ENCODE measurements at places on chromosomes 2 and 18.

GRCh38 chr2:104929663-104930062 is 75.7 kb downstream of the POU3F3 start:
- DNase-seq = no peak

DNA sequence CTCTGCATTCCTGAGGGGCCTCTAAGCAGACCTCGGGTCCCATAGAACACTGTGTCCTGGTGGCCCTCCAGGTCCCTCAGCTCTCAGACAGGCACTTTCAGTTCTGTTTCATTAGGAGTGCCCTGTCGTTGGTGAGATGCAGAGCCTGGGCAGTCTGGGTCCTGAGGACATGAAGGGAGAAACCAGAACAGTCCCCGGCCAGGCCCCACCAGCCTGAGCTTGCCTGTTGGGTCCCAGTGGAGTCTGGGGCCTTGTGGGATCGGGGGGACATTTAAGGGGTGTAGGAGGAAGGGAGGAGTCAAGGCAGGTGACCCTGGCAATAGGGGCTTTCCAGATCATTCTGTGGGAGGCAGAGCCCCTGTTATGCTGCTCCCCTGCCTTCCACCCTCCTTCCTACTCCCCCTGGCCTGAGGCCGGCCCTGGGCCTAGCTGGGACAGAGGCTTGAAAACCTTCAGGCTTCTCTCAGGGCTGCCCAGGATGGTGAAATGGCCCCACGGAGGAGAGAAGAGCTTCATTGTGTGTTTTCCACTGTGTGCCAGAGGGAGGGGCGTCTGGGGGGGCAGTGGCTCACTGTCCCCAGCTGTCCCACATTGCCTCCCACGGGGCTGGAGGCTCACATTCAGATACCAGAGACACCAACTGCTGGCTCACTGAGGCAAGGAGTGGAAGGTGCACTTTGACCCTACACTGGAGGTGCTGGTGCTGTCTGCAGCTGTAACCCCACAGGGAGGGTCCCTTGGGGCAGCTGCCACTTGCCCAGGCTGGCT is 26.6 kb upstream of the CATIP start:
- DNase-seq = no peak

- no peak for DNase-seq
Measured at GRCh38 chr2:48397846-48398245, 132.1 kb upstream of the STON1 start.

- DNase-seq = no peak
Measured at GRCh38 chr2:40100676-40101075, 321.6 kb upstream of the THUMPD2 start.

DNA sequence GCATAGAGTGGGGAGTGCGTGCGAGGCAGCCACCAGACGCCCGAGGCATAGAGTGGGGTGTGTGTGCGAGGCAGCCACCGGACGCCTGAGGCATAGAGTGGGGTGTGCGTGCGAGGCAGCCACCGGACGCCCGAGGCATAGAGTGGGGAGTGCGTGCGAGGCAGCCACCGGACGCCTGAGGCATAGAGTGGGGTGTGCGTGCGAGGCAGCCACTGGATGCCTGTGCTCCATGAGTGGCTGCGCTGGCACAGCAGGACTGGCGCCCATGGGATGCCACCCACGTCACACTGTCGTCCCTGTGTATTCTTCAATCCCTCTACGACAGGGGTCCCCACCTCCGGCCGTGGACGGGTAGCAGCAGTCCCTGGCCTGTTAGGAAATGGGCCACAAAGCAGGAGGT is 221.9 kb downstream of the HDAC4 start:
- DNase-seq = no peak

All from PC-9 (cell line).